ENCODE measurements at places on chromosomes 4 and X.

DNA sequence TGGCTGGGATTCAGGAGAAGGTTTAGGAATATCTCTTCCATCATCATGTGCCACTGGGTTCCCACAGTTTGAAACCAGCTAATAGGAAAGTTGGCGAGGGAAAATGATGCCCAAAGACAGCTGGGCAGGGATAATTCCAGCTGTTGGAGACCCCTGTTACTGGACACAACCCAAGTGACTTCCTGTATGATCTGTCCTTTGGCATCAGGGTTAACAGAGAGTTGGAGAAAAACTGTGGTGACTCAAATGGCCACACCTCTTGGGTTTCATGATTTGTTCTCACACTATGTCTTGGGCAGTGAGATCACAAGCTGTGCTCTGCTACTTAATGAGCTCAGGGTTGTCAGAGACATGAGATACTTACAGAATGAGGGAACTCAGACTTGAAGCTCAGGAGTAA, 3.8 kb downstream of the FGF16 start:
- DNase-seq, result peak; percentile 6

- no peak for DNase-seq
These were observed 584 bp downstream of the GPC3 start for GRCh38 chrX:133984857-133985163.

GRCh38 chr4:111404673-111405072, 740.6 kb upstream of the FAM241A start:
- DNase-seq, result no peak

GRCh38 chrX:97553833-97554232, 670.1 kb downstream of the RPA4 start:
- no peak for DNase-seq

DNA sequence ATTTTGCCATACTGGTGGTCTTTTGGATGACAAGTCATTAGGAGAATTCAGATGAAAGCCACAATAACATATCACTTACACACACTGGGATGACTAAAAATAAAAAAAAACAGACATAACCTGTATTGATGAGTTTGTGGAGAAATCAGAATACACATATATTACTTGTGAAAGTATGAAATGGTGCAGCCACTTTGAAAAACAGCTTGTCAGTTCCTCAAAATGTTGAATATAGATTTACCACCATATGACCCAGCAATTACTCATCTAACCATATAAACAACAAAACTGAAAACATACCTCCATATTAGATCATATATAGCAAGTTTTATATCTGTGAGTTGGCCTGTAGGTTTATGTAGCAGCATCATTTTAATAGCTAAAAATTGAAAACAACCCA, 608.7 kb downstream of the TLL1 start:
- DNase-seq, result peak; percentile 34

GRCh38 chr4:105352826-105353225, 121.0 kb downstream of the PPA2 start:
- peak; percentile 55 for DNase-seq

DNA sequence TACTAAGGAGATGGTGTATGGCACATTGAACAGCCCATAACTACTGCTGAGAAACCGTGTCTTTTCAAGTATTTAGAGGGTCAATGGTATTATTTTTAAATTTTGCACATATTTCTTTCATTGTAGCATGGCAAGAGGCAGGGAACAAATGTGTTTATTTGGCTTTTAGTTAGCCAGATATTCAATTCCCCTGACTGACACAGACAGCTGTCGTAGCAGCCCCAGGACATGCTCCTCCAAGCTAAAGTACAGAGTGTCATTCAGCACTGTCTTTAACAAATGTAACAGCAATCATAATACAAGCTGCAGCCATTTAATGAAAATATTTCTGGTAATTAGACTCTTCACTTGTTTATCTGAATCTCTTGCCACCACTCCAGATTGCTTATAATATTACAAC, 687.1 kb downstream of the KLHL13 start:
- DNase-seq, result no peak

GRCh38 chrX:107978707-107979307, 3.4 kb downstream of the TEX13B start:
- DNase-seq, result peak; percentile 13

- DNase-seq, result no peak
These were observed 20.1 kb downstream of the EIF4E start for GRCh38 chr4:98908703-98909262.

DNA sequence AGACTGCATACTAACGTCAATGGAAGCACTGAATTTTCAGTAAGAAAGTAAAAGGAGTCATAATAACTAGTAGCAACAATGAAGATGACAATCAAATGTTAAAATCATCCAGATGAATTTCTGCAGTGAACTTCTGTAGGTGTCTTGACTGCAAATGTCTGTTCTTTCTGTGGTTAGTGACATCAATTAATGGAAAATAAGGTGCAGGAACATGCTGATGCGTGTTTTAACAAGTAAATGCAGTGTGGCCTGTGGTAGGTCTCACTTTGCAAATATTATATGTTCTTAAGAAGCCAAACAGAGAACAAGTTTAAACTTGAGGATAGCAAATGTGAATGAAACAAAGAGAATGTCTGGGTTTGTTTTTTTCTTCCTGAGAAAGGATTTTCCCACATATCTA, 2.6 kb upstream of the DTHD1 start:
- no peak for DNase-seq

- no peak for DNase-seq
These were observed 26.4 kb downstream of the PPP1R2C start for GRCh38 chrX:42751573-42751972.

DNA sequence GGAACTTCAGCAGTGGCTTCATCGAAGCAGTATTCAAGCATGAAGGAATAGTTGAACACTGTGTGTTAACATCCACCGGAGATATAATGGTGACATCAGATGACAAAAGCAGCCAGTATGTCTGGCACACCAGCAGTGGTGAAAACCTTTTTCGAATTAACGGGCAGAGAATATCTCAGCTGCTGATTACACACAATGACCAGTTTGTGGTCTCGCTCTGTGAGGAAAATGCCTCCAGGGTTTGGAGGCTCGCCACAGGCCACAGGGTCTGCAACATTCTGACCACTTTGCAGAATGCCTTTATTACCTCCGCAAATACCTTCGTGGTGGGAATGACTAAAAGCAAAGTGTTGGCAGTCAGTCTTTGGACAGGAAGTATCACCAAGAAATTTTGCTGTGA, 201.5 kb downstream of the NWD2 start:
- no peak for DNase-seq

GRCh38 chr4:55977811-55978210, 29.1 kb downstream of the CEP135 start:
- DNase-seq, result no peak

- peak; percentile 46 for DNase-seq
These were observed 41.3 kb downstream of the BCOR start for GRCh38 chrX:40056420-40056819.

- DNase-seq, result no peak
These were observed 660 bp downstream of the WWC2 start for GRCh38 chr4:183099537-183100297.

- DNase-seq, result no peak
These were observed 795.3 kb upstream of the AADAT start for GRCh38 chr4:170884969-170885570.

DNA sequence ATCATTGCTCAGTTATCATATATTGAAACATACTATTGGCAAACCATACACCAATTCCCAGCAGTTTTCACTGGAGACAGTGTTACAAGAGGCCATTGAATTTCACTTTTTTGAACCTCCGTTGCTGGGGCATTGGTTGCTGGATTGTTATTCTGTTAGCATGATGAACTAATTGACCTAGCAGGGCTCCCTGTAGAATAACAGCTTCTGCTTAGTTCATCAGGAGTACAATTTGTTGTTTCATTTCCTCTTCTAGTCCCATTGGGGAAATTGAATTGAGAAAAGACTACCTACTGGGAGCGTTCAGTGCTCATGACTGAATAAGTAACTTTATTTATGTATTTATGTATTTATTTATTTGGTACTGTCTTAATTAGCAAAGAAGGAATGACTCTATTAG, 151.6 kb downstream of the SLIT2 start:
- DNase-seq, result no peak

DNA sequence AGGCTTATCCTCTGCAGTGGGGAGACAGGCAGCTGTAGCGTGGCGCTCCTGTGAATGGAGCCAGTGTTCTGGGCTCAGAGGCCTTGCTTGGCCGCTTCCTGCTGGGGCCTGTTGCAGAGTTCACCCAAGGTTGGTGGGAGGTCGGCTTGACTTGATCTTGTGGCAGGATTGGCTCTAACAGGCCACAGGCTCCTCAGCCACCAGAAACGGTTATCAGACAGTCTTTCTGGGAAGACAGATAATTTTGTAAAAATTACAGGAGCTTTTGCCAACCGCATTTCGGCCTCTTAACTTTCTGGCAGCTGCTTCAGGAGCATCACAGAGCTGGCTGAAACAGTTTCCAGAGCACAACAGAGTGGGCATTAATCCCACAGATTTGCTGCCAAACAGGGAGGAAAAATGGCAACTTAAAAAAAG, 66.4 kb downstream of the DIPK2B start:
- DNase-seq, result no peak

- DNase-seq, result no peak
These were observed 36.3 kb upstream of the FAT1 start for GRCh38 chr4:186759990-186760389.

GRCh38 chrX:8688776-8689175, 43.2 kb downstream of the ANOS1 start:
- DNase-seq, result no peak

DNA sequence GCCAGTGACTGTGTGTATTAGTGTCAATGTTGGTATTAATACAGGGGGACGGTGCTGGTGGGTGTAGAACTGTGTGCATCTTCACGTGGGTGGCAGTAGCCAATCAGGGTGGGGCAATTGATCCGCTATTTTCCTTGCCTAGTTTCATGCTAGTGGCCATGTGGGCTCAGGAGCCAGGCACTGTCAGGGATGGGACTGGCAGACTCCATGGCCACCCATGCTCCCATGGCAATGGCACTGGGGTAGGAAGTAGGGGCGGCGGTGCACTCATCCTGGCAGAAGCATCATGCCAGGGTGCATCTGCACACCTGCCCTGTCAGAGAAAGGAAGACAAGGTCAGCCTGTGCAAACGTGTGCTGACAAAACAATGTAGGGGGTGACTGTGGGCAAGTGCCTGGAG, 122.1 kb upstream of the MAGEC2 start:
- no peak for DNase-seq

DNA sequence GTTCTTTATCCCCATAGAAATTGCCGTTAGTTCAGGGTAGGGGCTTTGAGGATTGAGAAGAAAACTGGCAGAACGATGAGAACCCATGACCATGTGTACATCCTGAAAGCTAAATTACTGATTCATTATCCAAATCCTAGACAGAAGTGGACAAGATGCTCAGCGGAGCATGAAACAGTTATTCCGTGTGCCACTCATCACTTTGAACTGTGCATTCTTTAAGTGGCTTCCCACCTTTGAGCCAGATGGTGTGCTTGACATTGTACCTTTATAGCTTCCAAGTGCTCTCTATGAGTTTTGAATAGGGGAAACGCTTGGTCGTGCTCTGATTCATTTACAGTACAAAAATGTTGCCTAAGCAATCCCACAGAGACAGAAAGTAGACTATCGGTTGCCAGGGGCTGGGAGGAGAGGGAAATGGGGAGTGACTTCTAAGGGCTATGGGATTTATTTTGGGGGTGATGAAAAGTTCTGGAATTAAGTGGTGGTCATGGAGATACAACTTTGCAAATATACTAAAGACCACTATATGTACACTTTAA, 100.0 kb downstream of the DOCK11 start:
- no peak for DNase-seq

DNA sequence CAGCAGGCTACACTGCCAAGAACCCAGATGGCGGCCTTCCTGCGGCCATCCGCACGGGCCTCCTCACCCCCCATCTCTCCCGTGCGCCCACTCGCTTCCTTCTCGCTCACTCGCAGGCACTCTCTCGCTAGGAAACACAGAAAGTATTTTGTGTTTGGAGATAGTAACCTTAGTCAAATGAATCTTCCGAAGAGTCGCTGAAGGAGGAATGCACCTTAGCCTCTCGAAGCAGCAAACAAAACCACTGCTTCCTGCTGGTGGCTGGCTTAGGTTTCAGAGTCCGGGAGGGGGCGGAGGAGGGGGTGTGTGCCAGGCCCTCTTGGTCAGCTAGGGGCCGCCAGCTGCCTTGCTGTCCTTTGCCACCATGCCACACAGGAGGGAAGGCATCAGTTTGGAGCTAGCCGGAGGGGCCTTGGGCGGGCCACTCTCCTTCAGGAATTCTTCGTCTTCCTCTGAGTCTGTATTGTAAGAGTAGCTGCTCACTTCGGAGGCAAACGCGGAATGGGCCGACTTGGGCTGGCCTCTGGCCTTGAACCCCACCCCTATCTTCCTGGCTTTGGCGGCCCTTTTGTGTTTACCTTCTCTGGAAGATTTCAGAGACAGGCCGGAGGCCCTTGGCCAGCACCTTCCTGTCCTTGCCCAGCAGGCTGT, 73.2 kb upstream of the UCP1 start:
- no peak for DNase-seq

GRCh38 chrX:24371391-24371972, 11.0 kb downstream of the SUPT20HL1 start:
- DNase-seq, result peak; percentile 76

GRCh38 chr4:120723986-120724385, 198.5 kb downstream of the PRDM5 start:
- no peak for DNase-seq

DNA sequence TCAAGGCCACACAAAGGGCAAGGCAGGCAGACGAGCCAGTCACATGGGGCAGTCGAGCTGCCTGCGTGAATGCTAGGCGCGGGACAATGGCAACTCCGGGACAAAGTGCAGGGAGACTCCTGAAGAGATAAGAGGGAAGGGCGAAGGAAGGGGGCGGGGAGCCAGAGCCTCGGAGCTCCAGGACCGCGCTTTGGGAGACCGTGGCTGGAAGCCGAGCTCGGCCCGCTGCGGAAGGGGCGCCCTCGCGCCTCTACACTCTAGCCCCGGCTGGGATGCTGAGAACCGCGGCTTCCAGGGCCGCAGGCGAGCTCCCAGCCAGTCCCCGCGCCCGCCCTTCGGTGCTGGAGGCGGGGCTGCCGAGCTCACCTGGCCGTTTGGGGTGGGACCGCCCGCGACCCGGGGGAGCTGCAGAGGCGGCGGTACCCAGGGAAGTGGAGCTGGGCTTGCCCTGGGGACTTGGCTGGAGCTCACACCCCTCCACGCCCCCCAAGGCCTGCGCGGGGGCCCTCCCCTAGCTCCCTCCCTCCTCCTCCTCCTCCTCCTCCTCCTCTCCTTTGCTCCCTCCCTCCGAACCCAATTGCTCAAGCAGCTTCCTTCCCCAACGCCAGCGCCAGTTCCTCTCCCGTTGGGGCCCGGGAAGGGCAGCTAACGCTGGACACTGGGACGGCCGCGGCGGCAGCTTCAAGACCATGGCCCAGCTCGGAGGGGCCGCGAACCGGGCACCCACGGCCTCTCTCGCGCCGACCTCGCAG, at the start of gene SOWAHD:
Gene SOWAHD (plus strand): TSS at position 610 of the 752 bp plus-strand sequence. CDS start 80 bp downstream, at position 690.
- DNase-seq, result peak; percentile 60

DNA sequence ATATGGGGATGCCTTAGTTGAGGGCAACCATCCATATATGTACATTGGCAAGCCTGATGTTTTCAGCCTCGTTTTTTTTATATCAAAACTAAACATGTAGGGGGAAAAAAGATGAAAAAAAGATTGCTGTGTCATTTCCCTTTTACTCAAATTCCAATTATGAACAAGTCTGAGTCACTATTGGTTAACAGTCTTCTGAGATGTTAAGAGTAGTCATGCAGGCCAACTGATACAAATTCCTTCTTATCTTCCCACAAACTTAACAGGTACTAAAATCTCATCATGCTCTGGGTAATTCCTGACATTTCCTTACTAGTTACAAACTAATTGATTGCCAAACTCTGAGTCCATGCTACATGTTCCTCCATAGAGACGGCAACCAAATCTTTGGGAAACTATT, 222.1 kb downstream of the FRMPD4 start:
- DNase-seq, result no peak

GRCh38 chrX:3293251-3293650, 53.2 kb downstream of the MXRA5 start:
- DNase-seq, result no peak

- DNase-seq, result no peak
These were observed 36.7 kb upstream of the TLR3 start for GRCh38 chr4:186032259-186032658.

Data from GM12865 (cell line).